ENCODE measurements at places on chromosomes 11 and 22.

GRCh38 chr22:46763051-46763705 lies 728 bp downstream of the TBC1D22A start:
- DNase-seq: no peak

GRCh38 chr22:37109242-37109917 lies at the start of gene TMPRSS6:
Gene TMPRSS6, minus strand, starts transcription at chr22:37109713. Its CDS starts 6,296 bp downstream, at chr22:37103417.
- DNase-seq: no peak

DNA sequence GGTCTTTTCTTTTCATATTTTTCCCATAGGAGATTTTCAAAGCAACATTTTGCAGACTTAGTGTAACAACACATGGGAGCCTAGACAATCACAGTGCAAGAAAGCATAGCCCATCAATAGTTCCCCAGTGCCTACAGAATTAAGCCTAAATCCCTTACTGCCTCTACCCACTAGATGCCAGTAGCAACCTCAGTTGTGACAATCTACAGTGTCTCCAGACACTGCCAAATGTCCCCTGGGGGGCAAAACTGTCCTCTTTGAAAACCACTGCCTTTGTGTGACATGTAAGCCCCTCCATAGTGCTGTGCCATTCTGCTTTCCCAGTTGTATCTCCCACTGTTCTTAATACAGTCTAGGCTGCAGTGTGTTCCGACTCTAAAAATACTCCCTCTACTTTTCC lies 1329.0 kb downstream of the LRRC4C start:
- no peak for DNase-seq

DNA sequence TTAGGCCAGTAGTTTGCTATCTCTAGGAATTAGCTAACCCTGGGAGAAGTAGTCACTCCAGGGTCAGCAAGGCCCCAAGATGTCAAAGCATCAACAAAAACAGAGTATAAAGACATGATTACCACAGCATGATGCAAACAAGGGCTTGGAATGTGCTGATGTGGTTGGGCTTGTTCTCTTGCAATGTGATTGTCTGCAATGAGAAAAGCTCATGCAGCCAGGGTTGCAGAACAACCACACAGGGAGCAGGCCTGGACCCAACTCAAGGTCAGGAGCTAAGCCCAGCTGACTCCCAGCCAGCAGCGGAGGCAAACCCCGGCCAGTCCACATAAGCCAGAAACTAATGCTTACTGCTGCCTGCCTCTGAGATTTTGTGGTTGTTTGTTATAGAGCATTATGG lies 132.4 kb upstream of the ZC3H12C start:
- DNase-seq: no peak

DNA sequence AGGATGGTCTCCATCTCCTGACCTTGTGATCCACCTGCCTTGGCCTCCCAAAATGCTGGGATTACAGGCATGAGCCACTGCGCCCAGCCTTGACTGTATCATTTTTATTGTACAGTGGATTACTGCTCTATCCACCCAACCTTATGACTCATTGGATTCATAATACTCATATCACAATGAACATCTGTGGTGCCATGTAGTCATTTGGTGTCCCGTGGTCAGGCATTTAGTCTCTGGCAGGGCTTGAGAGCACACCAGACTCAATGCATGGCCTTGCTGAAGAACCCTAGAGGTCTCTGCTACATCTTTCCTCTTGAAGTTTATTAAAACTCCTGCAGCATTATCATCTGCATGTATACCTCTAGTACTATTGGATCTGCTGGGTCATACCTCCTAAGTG lies 98.0 kb upstream of the LDLRAD3 start:
- no peak for DNase-seq

- DNase-seq: no peak
Measured at GRCh38 chr11:105324156-105324555, 184.6 kb upstream of the CARD18 start.

GRCh38 chr11:17400048-17400775 lies 11.8 kb upstream of the KCNJ11 start:
- DNase-seq: no peak

DNA sequence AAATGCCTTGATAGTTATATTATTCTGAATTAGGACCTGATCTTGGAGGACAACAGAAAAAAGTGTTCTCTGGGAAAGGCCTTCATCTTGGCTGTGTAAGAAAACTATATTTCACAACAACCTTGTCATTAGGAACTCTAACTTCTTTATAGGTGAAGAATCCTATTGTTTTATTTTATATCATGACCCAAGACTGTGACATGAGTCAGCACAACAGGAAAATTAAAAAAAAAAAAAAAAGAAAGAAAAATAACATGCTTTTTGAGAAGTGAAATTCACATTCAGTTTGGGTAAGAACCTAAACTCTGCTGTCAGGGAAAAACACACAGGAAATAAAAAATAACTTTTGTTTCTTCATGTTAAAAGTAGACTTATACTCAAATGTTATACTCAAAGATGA lies 11.7 kb upstream of the FOLR2 start:
- no peak for DNase-seq

GRCh38 chr22:48843640-48844039 lies 984.0 kb downstream of the BRD1 start:
- DNase-seq: no peak
